ENCODE measurements at places on chromosomes 6 and 20. TPM values are rescaled to one million over a fixed set of nuclear protein-coding genes. Genes with fewer than 3 reads are reported as not detected.

KIFC1 gene
- 101 TPM for total RNA-seq

JPH2 gene
- total RNA-seq: 0.42 TPM

GRCh38 chr6:110474500-110474899, 1.9 kb downstream of the SLC22A16 start:
- no peak for ATAC-seq

CENPW gene
- total RNA-seq: 76.9 TPM

- no peak for ATAC-seq
Measured at GRCh38 chr6:81940451-81940985, 188.0 kb upstream of the TENT5A start.

GSS gene
- total RNA-seq: 54.7 TPM

- ATAC-seq: peak; percentile 40
Measured at GRCh38 chr6:110295451-110296165, 62.5 kb downstream of the METTL24 start.

OPN5 gene
- not detected for total RNA-seq

GGTLC1 gene
- not detected for total RNA-seq

NEURL2 gene
- 1.7 TPM for total RNA-seq

SLC12A5 gene
- total RNA-seq: 0.61 TPM

TPX2 gene
- total RNA-seq: 122 TPM

MYLK2 gene
- 0.40 TPM for total RNA-seq

DNA sequence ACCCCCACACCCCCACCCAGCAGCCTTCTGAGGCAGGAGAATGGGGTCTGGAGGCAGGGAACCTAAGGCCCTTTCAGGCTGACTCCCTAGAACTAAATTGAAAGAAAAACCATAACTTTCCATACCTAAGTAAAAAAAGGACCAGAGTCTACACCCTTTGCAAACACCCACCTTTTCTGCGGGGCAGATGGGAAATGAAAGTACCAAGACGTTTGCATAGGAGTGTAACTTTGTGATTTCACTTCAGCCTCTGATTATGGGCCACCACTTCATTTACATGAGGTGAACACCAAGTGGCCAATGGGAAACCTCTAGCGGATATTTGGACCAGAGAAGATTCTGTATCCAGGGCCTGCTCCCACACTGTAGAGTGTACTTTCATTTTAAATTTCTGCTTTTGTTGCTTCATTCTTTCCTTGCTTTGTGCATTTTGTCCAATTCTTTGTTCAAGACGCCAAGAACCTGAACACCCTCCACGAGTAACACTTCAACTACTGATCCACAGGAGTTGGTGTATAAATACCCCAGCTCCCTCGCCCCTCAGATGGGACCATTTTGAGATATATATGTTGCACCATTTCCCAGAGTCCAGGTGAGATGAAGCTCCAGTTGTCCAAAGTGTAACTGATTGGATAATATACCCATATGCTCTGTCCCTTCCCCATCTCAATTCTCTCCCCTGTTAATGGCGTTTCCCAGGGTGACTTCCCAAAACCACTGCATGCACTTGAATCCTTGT, 18.9 kb upstream of the SRSF6 start:
- peak; percentile 14 for ATAC-seq

ANKRD66 gene
- total RNA-seq: not detected
